ENCODE measurements at places on chromosomes 16 and 17. TPM values are rescaled to one million over a fixed set of nuclear protein-coding genes. Genes with fewer than 3 reads are reported as not detected.

DNA sequence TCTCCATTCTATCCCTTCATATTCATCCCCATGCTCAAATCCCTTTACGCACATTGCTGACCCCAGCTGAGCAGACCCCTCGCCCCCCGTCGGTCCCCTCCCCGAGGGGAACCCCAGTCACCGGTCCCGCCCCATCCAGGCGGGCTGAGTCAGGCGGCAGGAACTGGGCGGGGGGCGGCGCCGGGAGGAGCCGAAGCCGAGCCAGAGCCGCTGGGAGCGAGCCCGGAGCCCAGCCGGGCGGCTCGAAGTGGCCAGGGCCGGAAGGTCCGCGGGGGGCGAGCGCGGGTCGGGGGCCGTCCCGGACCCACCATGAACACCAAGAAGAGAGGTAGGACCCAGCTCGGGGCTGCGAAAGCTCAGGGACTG is 8.6 kb downstream of the RIPOR1 start:
- peak; percentile 82 for ATAC-seq

DNA sequence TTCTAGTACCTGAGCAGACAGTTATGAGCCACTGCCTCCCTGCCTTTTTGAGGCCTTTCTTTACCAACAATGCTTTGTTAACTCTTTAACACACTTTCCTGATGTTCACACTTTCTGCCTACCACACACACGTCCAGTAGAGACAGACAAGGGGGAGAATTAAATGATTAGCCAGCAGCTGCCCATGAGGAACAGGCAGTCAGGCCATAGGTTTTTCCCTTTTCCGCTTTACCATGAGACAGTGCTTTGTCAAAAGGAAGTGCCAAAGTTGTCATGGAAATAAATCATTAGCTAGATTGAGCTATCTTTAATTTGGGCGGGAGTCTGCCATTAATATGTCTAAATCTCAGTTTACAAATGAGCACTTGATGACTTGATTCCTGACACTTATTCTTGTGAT is 102.1 kb downstream of the PITPNC1 start:
- no peak for ATAC-seq

DNA sequence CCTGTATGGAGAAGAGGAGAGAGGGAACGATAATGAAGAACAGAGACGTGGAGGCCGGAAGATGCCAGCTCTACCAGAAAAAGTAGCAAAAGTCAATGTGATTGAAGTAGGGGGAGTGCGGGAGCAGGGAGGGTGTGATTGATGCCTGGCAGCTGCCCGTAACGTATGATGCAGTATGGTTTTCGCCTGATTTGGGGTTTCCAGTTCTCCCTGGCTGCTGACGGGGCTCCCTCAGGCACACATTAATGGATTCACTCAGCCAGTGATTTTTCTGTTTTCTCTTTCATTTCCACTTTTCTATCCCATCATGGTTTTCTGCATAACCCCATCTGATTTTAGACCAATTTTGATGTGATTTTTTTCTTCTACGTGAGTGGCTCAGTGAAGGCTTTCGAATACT is 62.1 kb downstream of the PRKCA start:
- no peak for ATAC-seq

- no peak for ATAC-seq
Observed at GRCh38 chr16:56352351-56353053, 72.8 kb downstream of the AMFR start.

- ATAC-seq = no peak
Observed at GRCh38 chr16:30715750-30716445, 16.9 kb downstream of the SRCAP start.

Gene KRTAP4-9
- not detected for total RNA-seq

Gene CCL22
- total RNA-seq = not detected

Gene MYH8
- not detected for total RNA-seq
